ENCODE measurements at places on chromosomes 13 and 19. TPM values are rescaled to one million over a fixed set of nuclear protein-coding genes. Genes with fewer than 3 reads are reported as not detected.

Gene ATXN8OS
- not detected for total RNA-seq

Gene PCID2
- 71.0 TPM for total RNA-seq

Gene MATK
- total RNA-seq, result not detected

Gene LAIR2
- not detected for total RNA-seq

Gene MISP
- not detected for total RNA-seq

Gene ZNF100
- total RNA-seq, result 5.8 TPM

Gene ZNF578
- 1.2 TPM for total RNA-seq
